ENCODE measurements at places on chromosomes 3 and 15. TPM values are rescaled to one million over a fixed set of nuclear protein-coding genes. Genes with fewer than 3 reads are reported as not detected.

The GASK1A gene
- not detected for total RNA-seq

The ZNF717 gene
- total RNA-seq = 15.3 TPM

The GP9 gene
- total RNA-seq = not detected

- peak; percentile 57 for DNase-seq
- no peaks in the 10 kb centered on the region for H3K27me3 ChIP-seq
- H3K4me1 ChIP-seq = no peaks in the 10 kb centered on the region
- no peak overlapping the region for H3K27ac ChIP-seq
- no peak overlapping the region for H3K4me3 ChIP-seq
Measured at GRCh38 chr15:20340331-20340811, 201.2 kb downstream of the GOLGA6L6 start.

- H3K27ac ChIP-seq = no peak overlapping the region
- H3K4me1 ChIP-seq = peaks cover 10% of the 10 kb centered on the region
- no peaks in the 10 kb centered on the region for H3K27me3 ChIP-seq
- H3K36me3 ChIP-seq = peaks cover 33% of the 10 kb centered on the region
- no peak for DNase-seq
- no peak overlapping the region for H3K4me3 ChIP-seq
Measured at GRCh38 chr15:77145370-77145769, 74.5 kb upstream of the TSPAN3 start.

GRCh38 chr3:33063651-33064051 is 33.3 kb downstream of the GLB1 start:
- H3K27ac ChIP-seq = peak overlapping the region; percentile 67
- DNase-seq = peak; percentile 40
- H3K4me1 ChIP-seq = peaks cover 44% of the 10 kb centered on the region
- H3K4me3 ChIP-seq = peak overlapping the region; percentile 57
- H3K27me3 ChIP-seq = no peaks in the 10 kb centered on the region

GRCh38 chr3:76554707-76555106 is 485.2 kb upstream of the ROBO2 start:
- H3K27ac ChIP-seq = no peak overlapping the region
- no peaks in the 10 kb centered on the region for H3K36me3 ChIP-seq
- no peaks in the 10 kb centered on the region for H3K27me3 ChIP-seq
- no peak overlapping the region for H3K4me3 ChIP-seq

- H3K4me1 ChIP-seq = peaks cover 9% of the 10 kb centered on the region
- H3K27ac ChIP-seq = no peak overlapping the region
- DNase-seq = no peak
- peaks cover 6% of the 10 kb centered on the region for H3K36me3 ChIP-seq
- no peaks in the 10 kb centered on the region for H3K27me3 ChIP-seq
Measured at GRCh38 chr3:140953028-140953960, 11.7 kb downstream of the SLC25A36 start.

DNA sequence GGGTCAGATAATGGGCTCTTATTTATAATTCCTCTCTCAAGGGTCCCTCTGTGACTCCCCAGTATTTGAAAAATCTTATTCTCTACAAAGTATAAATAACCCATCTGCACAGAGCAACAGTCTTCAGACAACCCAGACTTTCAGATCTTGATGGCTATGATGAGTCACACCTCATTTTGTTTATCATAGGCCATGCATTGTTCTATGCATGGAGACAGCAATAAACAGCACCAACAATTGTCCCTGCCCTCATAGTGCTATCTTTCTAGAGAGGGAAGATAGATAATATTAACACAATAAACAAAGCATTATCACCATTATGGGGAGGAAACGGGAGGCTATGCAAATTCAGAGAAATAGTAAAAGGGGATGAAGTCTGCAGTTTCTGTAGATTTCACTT is 13.4 kb downstream of the FHIT start:
- H3K27ac ChIP-seq = no peak overlapping the region
- no peak overlapping the region for H3K4me3 ChIP-seq
